Activated gamma-delta T cell (primary cell): ENCODE measurements at places on chromosomes 13 and 19.

- DNase-seq, result no peak
Observed at GRCh38 chr13:110274687-110275086, 32.3 kb downstream of the COL4A1 start.

GRCh38 chr19:36838784-36839324 lies 667 bp upstream of the ZNF790 start:
- peak; percentile 6 for DNase-seq

DNA sequence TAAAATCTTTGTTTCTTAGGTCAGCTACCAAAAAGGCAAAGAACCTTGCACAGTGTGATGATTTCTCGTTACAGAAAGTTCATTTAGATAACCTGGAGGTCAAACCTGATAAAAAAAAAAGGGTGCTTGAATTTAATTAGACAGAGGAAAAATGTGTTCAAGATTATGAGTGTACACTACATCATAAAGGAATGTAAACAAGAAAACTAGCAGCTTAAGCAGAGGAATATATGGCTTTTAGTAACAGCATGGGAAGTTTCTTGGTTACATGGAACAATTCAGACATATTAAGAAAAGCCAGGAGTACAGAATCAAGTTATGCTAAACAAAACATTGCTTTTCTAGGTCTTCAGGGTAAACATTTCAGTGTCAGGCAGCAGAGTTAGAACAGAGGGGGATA lies 32.9 kb downstream of the ING1 start:
- no peak for DNase-seq

GRCh38 chr19:483332-484072 lies 12.8 kb upstream of the MADCAM1 start:
- no peak for DNase-seq

DNA sequence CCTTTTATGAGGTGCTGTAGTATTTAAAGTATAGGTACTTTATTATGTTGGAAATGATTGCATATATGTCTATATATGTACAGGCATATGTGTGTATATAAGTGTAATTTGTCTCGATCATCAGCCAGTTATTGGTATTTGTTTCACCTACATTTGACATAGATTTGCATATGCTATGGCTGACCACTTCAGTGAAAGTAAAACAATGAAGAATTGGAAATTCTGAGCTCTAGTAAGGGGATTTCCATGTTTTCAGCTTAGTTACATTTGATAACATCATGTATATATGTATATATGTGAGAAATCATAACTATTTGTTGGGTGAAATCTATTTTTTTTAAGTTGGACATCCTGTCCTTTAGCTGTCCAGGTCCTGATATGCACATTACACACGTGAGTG lies 1303.9 kb downstream of the EFNB2 start:
- no peak for DNase-seq

- no peak for DNase-seq
Observed at GRCh38 chr13:98447881-98448641, 128.8 kb downstream of the STK24 start.

DNA sequence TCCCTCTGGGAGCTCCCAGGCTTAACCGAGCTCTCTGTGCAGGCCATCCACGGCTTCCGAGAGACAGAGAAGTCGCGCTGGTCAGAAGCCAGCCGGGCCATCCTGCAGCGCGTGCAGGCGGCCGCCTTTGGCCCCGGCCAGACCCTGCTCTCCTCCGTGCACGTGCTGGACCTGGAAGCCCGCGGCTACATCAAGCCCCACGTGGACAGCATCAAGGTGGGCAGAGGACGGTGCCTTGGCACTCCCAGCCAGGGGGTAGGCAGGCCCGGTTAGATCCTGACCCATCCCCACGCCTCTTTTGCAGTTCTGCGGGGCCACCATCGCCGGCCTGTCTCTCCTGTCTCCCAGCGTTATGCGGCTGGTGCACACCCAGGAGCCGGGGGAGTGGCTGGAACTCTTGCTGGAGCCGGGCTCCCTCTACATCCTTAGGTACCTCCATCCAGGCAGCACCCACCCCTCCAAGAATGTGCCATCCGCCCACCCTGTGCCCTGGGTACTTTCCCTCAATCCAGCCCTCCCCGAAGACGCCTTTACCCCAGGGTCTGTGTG lies 1.5 kb downstream of the PSPN start:
- no peak for DNase-seq

GRCh38 chr19:53965091-53965490 lies 2.4 kb downstream of the CACNG8 start:
- DNase-seq, result no peak

- no peak for DNase-seq
Observed at GRCh38 chr19:45872095-45872919, 8.2 kb downstream of the FOXA3 start.

- no peak for DNase-seq
Observed at GRCh38 chr19:28638445-28638844, 574.5 kb downstream of the UQCRFS1 start.
